HAP-1 (cell line): ENCODE measurements at places on chromosomes 5 and 9.
A peak's percentile ranks its signal among the peaks of the same experiment; 100 is the strongest.

DNA sequence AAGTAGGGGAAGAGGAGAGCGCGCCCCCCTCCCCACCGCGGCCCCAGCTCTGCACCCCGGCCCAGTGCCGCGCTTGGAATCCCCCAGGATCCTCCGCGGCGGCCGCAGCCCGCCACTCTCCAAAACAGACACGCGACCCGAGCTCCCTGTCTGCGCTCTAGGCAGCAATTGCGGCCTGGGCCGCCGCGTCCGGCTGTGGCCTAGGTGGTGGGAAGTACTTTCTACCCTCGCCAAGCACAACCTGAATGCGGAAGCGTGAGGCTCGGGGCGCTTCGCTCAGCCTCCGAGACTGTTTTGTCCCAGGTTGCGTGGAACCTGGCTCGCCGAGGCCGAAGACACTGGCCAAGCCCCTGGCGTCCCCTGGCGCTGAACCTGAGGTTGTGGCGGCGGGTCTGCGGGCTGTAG, 3.3 kb upstream of the FOXB2 start:
- DNase-seq, result no peak

- DNase-seq, result no peak
Measured at GRCh38 chr5:39475881-39476842, 51.4 kb upstream of the DAB2 start.

- no peak for DNase-seq
Measured at GRCh38 chr9:21267485-21268346, 27.9 kb upstream of the IFNA14 start.

DNA sequence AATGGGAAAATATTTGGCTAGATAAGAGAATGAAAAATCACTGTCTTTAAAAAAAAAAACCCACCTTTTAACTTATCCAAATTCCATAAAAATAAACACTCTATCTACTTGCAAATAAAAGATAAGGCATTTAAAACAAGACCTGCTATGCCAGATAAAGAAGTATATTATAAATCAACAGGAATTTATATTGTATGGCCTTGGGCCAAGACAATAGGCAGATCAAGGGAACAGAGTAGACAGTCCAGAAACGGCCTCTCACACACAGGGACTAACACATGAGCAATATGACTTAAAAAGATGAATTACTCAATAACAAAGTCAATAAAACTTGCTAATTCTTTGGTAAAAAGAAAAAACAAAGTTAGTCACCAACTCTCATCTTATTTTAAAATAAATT, 34.7 kb upstream of the ICE1 start:
- no peak for DNase-seq

DNA sequence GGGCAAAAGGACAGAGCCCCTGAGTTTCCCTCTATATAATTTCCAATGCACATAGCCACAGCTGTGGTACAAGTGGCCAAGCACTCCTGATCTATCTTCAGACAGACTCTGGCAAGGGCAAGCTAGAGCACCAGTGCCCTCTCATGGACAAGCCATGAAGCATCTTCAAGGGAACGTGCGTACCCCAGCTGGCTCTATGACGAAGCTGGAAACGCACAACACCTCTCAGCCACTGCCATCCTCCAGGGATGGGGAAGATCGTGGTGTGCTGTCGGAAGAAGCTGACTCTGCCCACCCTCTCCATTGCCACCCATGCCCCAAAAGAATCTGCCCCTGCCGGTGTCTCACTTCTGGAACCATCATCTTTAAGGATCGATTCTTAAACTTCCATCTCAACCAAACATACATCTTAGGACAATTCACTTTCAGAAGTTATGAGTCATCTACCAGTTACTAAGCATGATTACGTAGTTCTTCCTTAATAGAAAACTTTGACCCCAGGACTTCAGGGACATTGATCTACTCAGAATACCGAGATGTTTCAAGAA, 482.9 kb downstream of the AGTPBP1 start:
- DNase-seq, result peak; percentile 69
